Pulmonary artery endothelial cell (primary cell): ENCODE measurements at places on chromosomes 4 and X. TPM values are rescaled to one million over a fixed set of nuclear protein-coding genes. Genes with fewer than 3 reads are reported as not detected.

Gene NONO
- total RNA-seq: 488 and 525 TPM in 2 replicates

Gene TEC
- 0.13 and 0.81 TPM in 2 replicates for total RNA-seq

Gene ARHGAP24
- total RNA-seq: 122 and 127 TPM in 2 replicates

Gene GRPR
- total RNA-seq: under 0.01 and 0.11 TPM in 2 replicates

Gene SYN1
- total RNA-seq: not detected in 2 replicates

Gene SERPINA7
- total RNA-seq: not detected in 2 replicates

Gene TMSB15A
- 3.2 and 4.5 TPM in 2 replicates for total RNA-seq

Gene MAP7D3
- 12.3 and 17.9 TPM in 2 replicates for total RNA-seq

Gene LRIT3
- 0.04 TPM in 1 of 2 replicates, not detected in the other for total RNA-seq

Gene F9
- not detected in 2 replicates for total RNA-seq

Gene PPARGC1A
- not detected in 2 replicates for total RNA-seq

Gene DCAF8L2
- 0.40 TPM in 1 of 2 replicates, not detected in the other for total RNA-seq

Gene KLHL13
- total RNA-seq: 14.3 and 15.5 TPM in 2 replicates

Gene RPA4
- 0.73 and 1.2 TPM in 2 replicates for total RNA-seq

Gene SSX4B
- not detected in 2 replicates for total RNA-seq

Gene UGT2B10
- total RNA-seq: not detected in 2 replicates

Gene TNMD
- total RNA-seq: not detected in 2 replicates

Gene MAOB
- not detected in 2 replicates for total RNA-seq

Gene ASB12
- total RNA-seq: not detected in 2 replicates

Gene OSTC
- total RNA-seq: 258 and 274 TPM in 2 replicates
